ENCODE measurements at places on chromosomes 4 and X. TPM values are rescaled to one million over a fixed set of nuclear protein-coding genes. Genes with fewer than 3 reads are reported as not detected.

Gene DDIT4L
- 0.47 TPM for polyA plus RNA-seq

Gene USP26
- not detected for polyA plus RNA-seq

Gene KDR
- 8.4 TPM for polyA plus RNA-seq

Gene DMRTC1
- not detected for polyA plus RNA-seq

- no peak for DNase-seq
Measured at GRCh38 chr4:95155759-95156451, 392.9 kb downstream of the UNC5C start.

DNA sequence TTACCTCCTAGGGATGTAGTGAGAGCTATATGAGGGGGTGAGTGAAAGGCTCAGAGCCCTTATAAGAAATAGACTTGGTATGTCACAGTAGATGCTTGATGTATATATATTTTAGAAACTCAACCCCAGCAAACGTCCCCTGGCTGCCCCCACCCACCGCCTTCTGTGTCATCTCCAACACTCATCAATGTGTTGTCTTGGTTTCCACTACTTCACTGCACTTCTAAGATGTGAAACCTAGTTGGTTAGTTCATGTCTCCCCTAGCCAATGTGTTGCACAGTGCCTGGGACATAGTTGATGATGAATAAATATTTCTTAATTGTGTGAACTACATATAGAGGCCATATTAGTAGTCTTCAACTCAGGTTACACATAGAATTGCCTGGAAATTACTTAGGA, 4.4 kb downstream of the FGFBP2 start:
- DNase-seq, result no peak

DNA sequence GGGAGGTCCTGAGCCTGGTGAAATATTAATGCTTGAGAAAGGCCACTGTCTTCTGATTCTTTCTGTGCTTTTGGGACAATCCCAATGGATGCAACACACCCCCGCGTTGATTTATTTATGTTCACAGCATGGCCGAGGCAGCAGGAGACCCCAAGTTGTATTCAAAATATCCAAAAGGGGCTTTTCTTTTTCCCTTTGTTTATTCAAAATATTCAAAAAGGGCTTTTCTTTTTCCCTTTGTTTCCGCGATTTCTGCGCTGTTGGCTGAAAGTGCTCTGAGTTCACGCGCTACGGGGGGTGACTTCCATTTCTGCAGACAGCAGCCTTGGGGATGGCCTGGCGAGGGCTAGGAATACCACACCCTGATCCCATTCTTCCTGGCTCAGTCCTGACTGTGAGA, 59.5 kb upstream of the PPP2R3B start:
- no peak for DNase-seq

- no peak for DNase-seq
Measured at GRCh38 chrX:151746502-151746901, 12.0 kb downstream of the CNGA2 start.

Measured in lung (tissue), 17 donors.